ENCODE measurements at places on chromosomes 3 and 15.

- DNase-seq: no peak
- no peak overlapping the region for H3K4me3 ChIP-seq
- no peaks in the 10 kb centered on the region for H3K36me3 ChIP-seq
- H3K27ac ChIP-seq: no peak overlapping the region
- H3K27me3 ChIP-seq: peaks cover 11% of the 10 kb centered on the region
Measured at GRCh38 chr3:123780656-123781055, 103.5 kb downstream of the MYLK start.

DNA sequence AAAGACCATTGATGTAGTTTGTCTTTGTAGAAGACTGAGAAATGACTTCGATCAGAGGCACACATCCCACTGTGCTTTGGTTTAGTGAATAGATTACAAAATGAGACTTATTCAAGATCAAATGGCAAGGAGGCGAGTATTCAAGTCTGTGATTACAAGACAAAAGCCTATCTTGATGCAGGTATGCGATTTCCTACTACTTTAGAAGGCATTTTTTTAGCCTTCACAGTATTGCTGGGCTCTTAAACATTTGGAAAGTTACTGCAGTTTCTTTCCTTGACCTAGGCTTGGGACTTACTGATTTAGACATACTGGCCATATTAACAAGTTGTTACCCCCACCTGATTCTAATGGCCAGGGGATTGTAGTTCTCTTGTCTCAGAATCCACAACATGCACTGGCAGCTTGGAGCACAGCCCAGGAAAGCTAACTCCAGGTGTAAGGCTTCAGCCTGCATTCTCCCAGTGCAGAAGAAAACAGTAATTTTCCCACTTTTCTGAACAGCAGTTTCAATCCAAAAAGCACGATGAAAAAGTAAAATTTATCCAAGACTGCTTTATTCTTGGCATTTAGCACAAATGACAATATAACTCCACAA, 311.6 kb downstream of the EPHA6 start:
- H3K27ac ChIP-seq: no peak overlapping the region
- DNase-seq: no peak
- H3K36me3 ChIP-seq: no peaks in the 10 kb centered on the region
- no peaks in the 10 kb centered on the region for H3K27me3 ChIP-seq
- no peak overlapping the region for H3K4me3 ChIP-seq

- H3K4me1 ChIP-seq: no peaks in the 10 kb centered on the region
- no peaks in the 10 kb centered on the region for H3K36me3 ChIP-seq
- no peak overlapping the region for H3K4me3 ChIP-seq
- H3K27ac ChIP-seq: no peak overlapping the region
- no peak for DNase-seq
- H3K27me3 ChIP-seq: peaks cover 11% of the 10 kb centered on the region
Measured at GRCh38 chr3:123779655-123780231, 104.4 kb downstream of the MYLK start.

DNA sequence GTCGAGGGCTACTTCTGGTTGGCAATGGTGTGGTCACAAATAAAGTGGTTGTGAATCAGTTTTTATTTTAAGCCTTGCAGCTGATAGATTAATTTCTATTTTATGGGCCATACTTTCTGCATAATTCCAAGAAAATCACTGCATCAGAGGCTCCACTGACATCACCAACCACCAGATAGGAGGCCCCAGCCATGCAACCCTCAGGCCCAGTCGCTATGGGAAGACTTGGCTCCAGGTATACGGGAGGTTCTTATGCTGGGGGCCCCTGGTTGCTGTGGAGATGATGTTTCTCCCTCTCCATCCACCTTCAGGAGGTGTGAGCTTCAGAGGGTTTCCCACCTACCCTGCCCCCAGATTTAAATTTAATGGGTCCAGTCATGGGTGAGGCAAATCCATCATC, 57.4 kb downstream of the ISG20 start:
- H3K4me3 ChIP-seq: no peak overlapping the region
- DNase-seq: no peak
- H3K4me1 ChIP-seq: no peaks in the 10 kb centered on the region
- H3K36me3 ChIP-seq: no peaks in the 10 kb centered on the region
- no peak overlapping the region for H3K27ac ChIP-seq

GRCh38 chr15:69484837-69485236, 32.2 kb downstream of the RPLP1 start:
- H3K4me1 ChIP-seq: no peaks in the 10 kb centered on the region
- H3K36me3 ChIP-seq: no peaks in the 10 kb centered on the region
- no peak overlapping the region for H3K4me3 ChIP-seq
- H3K27ac ChIP-seq: no peak overlapping the region
- no peak for DNase-seq
- peaks cover 12% of the 10 kb centered on the region for H3K27me3 ChIP-seq

GRCh38 chr3:106366352-106366751, 497.5 kb upstream of the CBLB start:
- no peak for DNase-seq
- no peaks in the 10 kb centered on the region for H3K27me3 ChIP-seq
- H3K4me3 ChIP-seq: no peak overlapping the region
- H3K4me1 ChIP-seq: peaks cover 7% of the 10 kb centered on the region
- no peak overlapping the region for H3K27ac ChIP-seq
- H3K36me3 ChIP-seq: peaks cover 6% of the 10 kb centered on the region

- no peak for DNase-seq
- no peak overlapping the region for H3K4me3 ChIP-seq
- H3K27me3 ChIP-seq: peaks cover 3% of the 10 kb centered on the region
- no peaks in the 10 kb centered on the region for H3K36me3 ChIP-seq
- peaks cover 2% of the 10 kb centered on the region for H3K4me1 ChIP-seq
- H3K27ac ChIP-seq: no peak overlapping the region
Measured at GRCh38 chr3:61414456-61414855, 146.9 kb upstream of the PTPRG start.

Data from activated T-helper 2 cell treated with anti-CD3 and anti-CD28 coated beads, Interferon-gamma antibody, Interleukin-2, Interleukin-4, amounts not matched to agents 10 μg/mL and 5 μg/mL and 100 μg/mL, durations not matched to agents 14 hours and 24 hours and 36 hours (primary cell).